ENCODE measurements at places on chromosomes 7 and 10.

GRCh38 chr10:132291826-132292225, 15.9 kb downstream of the STK32C start:
- DNase-seq = no peak

DNA sequence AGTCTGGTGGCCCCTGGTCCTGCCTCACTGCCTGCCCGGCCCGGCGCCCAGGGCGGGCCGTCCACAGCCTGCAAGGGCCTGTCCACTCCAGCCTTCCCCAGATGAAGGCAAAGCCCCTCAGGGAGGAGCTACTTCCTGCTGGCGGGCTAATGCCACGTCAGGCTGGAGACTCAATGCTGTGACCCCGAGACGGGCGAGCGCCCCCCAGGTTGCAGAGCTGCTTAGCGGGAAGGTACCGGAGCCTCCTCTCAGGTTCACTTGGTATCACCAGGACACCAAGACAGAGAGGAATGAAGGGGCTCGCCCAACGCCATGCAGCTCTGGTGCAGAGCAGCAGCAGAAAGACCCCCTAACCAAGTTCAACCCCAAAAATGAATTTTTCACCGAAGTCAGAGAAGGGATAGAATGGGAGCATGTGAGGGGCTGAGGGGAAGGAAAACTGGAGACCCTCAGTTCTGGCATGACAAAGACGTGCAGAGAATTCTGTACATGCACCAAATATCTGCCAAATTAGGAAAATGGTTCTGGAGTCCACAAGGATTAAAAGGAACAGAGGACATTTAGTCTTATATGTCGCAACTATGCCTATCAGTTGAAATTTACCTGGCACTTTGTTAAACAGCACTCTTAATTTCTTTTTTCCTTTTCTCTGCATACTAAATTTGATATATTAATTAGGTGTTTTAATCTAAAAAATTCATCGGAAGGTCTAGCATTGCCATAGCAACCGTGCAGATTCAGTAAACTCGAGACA, 2.8 kb downstream of the STK32C start:
- DNase-seq = no peak

- peak; percentile 71 for DNase-seq
These were observed 1.0 kb upstream of the NOLC1 start for GRCh38 chr10:102150970-102151773.

DNA sequence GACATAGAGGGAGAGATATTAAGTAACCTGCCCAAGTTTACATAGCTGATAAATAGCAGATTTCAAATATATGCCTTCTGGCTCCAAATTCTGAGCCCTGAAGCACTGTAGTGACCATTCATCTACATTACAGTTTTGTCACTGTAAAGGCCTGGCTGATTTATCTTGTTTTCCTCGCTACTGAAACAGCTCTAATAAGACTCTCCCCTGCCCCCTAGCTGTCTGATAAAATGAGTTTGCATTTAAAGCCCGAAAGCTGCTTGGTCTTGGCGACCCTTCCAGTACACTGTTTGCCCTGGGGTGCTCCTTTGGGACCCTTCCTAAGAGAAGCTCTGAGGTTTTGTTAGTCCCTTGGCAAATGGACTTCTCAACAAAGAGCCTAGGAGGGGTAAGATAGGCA, 59.7 kb upstream of the RAB11FIP2 start:
- DNase-seq = peak; percentile 38

GRCh38 chr7:1137517-1138167, 22.4 kb downstream of the ZFAND2A start:
- no peak for DNase-seq

- peak; percentile 56 for DNase-seq
These were observed 255.7 kb upstream of the MKLN1 start for GRCh38 chr7:131071786-131072504.

- peak; percentile 99 for DNase-seq
These were observed 30.4 kb upstream of the BMPER start for GRCh38 chr7:33874943-33875342.

DNA sequence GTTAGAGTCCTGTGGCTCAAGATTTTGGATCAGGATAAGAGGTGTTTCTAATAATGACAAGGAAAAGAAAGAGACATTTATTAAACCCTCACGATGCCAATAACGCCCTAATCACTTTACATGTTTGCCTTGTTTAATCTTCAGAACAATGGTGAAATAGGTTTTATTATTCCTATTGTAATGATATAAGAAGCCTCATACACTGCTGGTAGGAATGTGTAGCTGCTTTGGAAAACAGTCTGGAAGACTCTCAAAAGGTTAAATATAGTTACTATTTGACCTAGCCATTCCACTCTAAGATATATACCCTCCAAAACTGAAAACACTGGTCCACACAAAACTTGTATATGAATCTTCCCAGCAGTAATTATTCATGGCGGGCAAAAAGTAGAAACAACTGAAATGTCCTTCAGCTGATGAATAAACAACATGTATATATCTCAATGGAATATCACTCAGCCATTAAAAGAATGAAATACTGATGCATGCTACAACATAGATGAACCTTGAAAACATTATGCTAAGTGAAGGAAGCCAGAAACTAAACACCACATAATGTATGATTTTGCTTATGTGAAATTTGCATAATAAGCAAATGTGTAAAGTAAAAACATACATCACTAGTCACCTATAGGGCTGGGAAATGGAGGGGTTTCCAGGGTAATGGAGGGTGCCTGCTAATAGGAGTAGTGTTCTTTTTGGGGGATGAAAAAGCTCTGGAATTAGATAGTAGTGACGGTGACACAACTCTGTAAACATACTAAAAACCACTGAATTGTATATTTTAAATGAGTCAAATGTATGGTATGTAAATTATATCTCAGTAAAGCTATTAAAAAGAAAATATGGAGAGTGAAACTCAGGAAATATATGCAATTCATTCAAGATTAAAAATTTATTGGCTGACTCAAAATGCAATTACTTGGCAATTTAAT, 76.9 kb upstream of the ANK3 start:
- peak; percentile 57 for DNase-seq

- peak; percentile 59 for DNase-seq
These were observed 3.6 kb upstream of the ARID5B start for GRCh38 chr10:61897671-61898434.

- DNase-seq = no peak
These were observed 8.0 kb upstream of the PRKAR2B start for GRCh38 chr7:107036535-107036934.

DNA sequence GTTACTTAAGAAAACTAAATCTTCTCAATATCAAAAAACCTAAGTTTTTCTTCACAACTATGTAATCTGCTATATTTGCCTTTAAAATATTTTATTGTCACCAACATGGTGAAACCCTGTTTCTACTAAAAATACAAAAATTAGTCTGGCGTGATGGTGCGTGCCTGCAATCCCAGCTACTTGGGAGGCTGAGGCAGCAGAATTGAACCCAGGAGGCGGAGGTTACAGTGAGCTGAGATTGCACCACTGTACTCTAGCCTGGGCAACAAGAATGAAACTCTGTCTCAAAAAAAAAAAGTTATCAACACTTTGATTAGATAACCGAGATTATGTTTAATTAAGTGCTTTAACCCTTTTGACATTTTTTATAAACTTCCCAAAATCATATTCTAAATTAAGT, 28.3 kb upstream of the CLDN4 start:
- no peak for DNase-seq

GRCh38 chr7:52547308-52547910, 488.0 kb upstream of the POM121L12 start:
- no peak for DNase-seq

DNA sequence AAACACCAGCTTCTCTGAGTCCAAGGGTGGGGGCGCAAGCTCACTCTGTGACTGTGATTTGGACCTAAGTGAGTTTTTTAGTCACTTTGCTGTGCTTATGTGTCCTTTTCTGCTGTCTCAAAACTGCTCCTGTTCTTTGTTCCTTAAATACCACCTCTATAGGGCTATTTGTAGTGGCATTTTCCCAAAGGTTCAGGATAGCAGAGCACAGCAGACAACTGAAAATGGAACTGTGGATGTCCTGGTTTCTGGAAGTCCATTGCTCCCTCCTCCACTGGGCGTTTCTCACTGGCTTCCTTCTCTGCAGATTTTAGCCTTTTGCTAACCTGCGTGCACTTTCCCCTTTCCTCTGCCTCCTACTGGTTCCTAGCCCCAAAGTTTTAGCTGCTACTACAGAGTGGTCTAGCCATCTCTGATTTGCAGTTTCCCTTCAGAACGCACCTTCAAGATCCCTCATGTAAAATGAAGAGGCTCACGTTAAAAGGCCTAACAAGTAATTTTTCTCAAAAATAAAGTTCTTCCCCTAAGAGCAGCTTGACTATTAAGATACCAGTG, 25.6 kb downstream of the BLVRA start:
- no peak for DNase-seq

GRCh38 chr7:136292365-136292764, 315.2 kb upstream of the MTPN start:
- DNase-seq = no peak

DNA sequence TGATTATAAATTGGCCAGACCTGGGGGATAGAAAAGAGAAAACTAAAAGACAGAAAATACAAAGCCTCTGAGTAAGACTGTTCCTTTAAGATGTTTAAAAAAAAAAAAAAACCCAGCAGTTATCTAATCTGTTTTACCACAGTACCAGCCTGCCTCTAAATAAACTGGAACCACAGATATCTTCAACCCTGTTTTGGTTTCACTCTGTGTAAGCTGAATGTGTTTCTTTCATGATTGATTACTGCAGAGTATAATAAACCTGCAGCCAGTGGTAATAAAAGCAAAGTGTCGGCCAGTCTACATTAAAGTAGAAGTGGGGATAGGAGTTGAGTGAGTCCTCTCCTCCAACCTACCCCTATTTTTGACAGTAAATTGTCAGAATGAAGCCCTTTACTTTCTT, 40.6 kb downstream of the MGAM2 start:
- DNase-seq = no peak

GRCh38 chr7:70505468-70505867, 626.5 kb upstream of the GALNT17 start:
- no peak for DNase-seq

GRCh38 chr10:100600218-100600617, 64.5 kb downstream of the HIF1AN start:
- DNase-seq = no peak

GRCh38 chr7:7512861-7513597, 22.6 kb downstream of the COL28A1 start:
- DNase-seq = no peak

DNA sequence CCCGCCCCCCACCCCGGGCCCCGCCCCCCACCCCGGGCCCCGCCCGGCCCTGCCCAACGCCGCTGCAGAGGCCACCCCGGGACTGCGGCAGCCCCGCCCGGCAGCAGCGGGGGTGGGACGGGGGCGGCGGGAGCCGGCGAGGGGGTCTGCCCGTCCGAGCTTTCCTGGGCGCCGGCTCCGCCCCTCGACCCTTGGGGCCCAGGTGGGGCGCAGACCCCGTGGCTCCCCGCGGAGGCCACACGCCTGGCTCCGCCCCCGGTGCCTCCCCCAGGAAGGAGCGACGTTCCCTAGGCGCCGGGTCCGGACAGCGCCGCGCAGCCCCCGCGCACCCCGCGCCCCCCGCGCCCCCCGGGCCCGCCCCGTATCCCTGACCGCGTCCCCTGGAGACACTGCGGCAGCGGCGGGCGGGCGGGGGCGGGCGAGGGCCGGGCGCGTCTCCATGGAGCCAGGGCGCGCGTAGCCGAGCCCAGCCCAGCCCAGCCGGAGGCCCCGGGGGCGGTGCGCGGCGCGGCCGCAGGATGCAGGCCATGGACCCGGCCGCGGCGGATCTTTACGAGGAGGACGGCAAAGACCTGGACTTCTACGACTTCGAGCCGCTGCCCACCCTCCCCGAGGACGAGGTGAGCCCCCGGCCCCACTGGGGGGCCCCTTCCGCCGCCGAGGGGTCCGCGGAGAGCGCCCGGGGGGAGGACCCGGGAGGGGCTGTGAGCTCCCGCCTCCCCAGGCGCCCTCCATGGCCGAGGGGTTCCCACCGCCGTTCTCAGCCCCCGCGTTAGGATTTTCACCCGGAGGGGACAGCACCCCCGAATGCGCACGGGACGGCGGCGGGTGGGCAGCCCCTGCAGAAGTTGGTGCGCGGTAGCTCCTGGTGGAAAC, at the start of gene KNDC1:
Gene KNDC1, plus strand, starts transcription at position 270 of the 876 bp plus-strand sequence. Its CDS starts 249 bp downstream, at position 519.
- DNase-seq = peak; percentile 1

DNA sequence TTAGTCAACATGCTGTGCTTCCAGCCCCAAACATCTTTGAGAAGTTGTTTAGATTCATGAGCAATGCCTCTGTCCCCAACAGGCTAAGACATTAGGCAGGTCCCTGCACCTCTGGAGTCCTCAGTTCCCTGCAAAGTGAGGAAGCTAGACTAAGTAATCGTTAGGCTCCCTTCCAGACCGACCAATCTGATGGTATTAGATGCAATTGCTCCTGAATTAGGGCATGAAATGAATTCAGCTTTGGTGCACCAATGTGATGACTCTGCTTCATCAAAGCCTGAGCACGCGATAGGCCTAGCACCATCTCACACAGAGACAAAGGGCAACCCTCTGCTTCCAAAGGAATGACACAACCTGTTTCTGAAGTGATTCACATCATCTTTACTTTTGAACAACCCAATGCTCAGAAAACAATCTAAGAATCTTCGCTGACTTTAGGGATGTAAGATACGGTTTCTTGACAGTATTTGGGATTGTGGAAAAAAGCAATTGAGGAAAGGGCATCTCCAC, 723 bp upstream of the TES start:
- DNase-seq = no peak

GRCh38 chr7:5854738-5855137, 25.9 kb upstream of the OCM start:
- DNase-seq = no peak

- DNase-seq = no peak
These were observed 1.3 kb downstream of the STAMBPL1 start for GRCh38 chr10:88881320-88881719.

DNA sequence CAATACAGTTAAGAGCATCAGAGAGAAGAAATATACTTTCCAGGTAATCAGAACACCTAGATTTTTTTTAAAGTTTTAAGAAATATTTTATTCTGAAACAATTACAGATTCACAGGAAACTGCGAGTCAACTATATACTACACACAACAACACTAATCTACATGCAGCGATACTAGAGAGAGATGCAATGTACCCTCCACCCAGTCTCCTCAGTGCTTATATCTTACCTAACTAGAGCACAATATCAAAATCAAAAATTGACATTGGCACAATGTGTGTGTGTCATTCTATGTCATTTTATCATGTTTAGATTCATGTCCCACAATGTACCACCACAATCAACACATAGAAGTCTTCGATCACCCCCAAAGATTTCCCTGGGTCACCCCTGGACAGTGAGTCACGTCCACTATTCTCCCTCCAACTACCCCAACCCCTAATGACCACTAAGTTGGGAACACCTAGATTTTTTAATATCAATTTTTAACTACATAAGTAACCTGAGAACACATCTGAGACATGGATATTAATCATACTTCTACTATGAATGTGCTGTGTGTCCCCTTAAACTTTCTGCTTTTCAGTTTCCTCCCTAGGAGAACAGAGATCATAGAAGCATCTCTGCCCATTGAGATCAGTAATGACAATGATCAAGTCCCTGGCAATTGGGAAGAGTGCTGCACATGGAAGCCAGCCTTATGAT, 86.5 kb downstream of the GSAP start:
- no peak for DNase-seq

DNA sequence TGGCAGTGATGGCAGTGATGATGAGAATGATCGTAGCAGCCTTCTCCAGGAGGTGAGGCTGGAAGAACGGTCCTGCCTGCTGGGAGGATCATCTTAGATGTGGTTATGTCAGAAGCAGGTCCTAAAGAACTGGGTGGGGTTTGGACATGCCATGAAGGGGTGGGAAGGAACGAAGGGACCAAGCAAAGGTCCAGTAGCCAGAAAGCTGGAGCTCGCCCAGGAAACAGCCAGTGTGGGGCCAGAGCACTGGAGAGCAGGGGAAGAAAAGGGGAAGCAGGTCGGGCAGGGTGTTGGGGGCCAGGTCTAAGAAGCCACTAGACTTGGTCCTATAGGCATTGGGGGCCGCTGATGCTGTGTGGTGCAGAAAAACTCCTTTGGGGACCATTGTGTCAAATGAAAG, 127.4 kb downstream of the RGS10 start:
- DNase-seq = no peak

All from fibroblast of upper back skin (primary cell).